HFF-Myc (cell line): ENCODE measurements at places on chromosomes 5 and 9.

- DNase-seq, result no peak
Observed at GRCh38 chr9:136782452-136782851, 8.7 kb upstream of the TMEM141 start.

- no peak for DNase-seq
Observed at GRCh38 chr9:115262952-115263351, 145.0 kb upstream of the TNC start.

DNA sequence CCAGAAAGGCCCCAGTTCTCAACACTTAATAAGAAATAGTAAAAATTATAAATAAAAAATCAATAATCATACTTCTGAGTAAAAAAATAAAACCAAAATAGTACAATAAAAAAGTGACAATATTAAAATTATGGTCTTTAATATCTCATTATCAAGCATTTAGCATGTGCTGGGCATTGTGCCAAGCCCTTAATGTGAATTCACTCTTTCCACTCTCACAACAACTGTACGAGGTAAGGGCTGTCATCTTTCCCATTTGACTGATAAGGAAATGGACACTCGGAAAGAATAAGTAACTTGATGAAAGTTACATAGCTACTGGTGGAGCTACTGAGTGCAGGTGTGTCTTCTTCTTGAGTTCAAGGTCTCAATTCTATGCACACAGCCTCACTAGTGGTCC, 43.6 kb downstream of the SEC61B start:
- no peak for DNase-seq

DNA sequence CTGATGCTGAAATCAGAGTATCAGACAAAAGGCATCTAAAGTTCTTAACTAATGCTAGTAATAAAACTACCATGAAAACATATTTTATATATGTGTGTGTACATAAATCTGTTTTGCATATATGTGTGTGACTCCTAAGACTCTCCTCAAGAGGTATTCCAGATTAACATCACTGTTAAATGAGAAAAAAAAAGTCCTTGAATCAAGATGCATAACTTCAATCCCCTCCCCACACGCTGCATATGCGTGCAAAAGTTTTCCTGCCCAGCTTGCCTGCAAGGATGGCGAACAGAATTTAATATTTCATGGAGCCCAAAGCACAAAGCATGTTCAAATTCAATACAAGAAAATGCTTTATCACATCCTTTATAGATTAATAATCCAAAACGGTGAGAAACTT, 34.7 kb downstream of the EFNA5 start:
- no peak for DNase-seq

GRCh38 chr9:101054657-101055056, 26.1 kb downstream of the PLPPR1 start:
- no peak for DNase-seq

DNA sequence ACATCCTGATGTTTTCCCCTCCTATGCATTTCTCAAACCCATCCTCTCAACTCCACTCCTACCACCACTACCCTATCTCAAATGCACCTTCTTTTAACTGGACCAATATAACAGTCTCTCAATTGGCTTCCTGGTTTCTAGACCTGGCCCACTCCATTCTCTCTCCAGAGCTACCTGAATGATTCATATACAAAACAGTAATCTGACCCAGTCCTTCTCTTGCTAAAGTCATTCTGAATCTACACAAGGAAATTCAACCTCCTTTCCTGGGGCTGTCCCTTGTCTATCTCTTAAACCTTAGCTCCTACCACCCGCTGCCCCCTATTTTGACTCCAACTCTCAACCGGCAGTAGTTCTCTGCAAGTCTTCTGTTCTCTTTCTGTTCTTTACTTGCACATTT, 97.2 kb downstream of the PCSK1 start:
- no peak for DNase-seq

GRCh38 chr5:55853041-55853670, 2.0 kb downstream of the IL31RA start:
- no peak for DNase-seq

DNA sequence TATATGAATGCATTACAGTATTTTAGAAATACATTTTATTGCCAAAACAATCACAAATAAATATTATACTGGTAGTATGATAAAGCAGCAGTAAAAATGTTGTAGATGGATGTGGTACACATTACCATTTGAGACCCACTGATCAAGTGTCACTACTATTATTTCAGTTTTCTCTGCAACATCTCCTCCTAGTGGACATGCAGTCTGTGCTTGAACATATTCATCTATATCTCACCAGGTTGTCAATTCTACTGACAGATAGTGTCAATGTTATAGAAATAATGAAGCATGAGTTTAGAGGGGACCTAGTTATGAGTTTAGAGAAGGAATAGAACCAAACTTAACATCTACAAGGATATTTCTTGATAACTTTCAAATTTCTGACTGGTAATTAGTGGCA, 39.2 kb upstream of the ELOVL7 start:
- no peak for DNase-seq

DNA sequence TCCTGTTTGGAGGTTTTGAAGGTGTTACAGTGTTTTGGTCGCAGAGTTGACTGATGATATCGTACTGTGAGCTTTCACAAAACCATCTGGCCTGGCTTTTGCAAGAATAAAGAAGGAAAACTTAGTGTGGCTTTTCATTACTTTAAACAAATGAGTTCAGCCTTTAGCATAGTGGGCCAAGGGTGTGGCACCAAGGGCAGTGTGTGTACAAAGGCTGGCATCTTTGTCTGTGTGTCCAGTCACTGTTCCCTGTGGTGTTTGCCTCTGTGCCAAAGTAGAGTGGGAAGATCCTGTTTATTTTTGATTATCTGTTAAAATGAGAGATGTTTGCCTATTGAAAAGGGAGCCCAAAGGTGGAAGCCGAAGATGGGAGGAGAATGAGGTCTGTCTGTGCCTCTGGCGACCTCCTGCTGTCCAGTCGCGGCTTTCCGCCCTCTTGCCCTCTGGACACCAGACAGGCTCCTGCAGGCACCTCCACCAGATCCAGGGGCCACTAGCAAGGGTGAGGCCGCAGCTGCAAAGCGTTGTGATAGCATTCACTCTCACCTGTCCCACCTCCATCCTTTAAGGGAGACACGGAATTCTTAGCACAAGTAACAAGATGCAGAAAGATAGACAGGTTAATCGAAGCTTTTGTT, 113.7 kb downstream of the TRIO start:
- no peak for DNase-seq

- DNase-seq, result no peak
Observed at GRCh38 chr5:137209232-137209809, 289.8 kb downstream of the SPOCK1 start.

DNA sequence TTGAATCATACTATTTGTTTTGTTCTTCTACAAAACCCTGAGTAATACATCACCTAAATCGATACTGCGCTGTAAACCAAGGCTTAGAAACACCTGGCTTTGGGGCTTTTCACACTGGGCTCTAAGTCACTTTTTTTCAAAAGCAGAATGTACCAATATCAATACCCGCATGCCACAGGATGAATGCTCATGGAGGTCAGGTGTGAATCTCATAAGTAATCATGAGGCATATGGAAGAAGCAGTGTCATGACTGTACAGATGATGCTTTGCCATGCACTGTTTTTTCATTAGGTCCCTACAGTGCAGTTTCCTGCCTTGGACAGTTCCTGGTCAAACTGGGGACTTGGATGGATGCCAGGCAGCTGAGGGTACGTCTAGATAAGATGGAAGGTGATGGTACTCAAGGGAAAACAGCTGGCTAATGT, 49.0 kb upstream of the ATG10 start:
- DNase-seq, result no peak

DNA sequence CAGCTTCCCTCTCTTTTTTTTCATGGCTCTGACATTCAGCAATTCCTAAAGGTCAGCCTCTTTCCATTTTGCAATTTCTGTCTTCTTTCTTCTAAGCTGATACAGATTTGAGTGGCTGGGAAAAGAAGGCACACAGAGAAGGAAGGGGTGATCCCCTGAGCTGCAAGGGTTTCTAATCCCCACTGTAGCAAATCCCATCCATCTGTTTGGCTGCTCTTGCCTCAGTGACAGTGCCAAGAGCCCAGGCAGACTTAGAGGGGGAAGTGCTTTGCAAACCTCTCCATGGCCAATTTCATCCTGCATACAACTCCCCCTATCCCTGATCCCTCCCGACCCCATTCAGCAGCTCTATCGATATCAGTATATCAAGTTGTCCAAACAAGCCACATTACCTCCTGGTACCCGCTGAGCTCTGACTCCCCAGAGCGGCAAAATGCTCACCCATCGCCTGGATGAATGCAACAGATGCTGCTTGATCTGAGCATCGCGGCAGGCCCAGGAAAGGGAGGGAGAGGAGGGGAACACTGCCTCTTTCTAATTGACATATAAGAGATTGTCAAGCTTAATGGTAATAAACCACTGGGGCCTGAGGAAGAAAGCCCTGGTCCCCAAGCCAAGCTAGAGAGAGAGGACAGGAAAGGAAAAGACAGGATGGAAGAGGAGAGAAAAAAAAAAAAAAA, 268.9 kb downstream of the ASTN2 start:
- DNase-seq, result no peak

- no peak for DNase-seq
Observed at GRCh38 chr5:172771439-172772111, 580 bp upstream of the DUSP1 start.

GRCh38 chr9:127652733-127653132, 40.7 kb downstream of the STXBP1 start:
- no peak for DNase-seq

DNA sequence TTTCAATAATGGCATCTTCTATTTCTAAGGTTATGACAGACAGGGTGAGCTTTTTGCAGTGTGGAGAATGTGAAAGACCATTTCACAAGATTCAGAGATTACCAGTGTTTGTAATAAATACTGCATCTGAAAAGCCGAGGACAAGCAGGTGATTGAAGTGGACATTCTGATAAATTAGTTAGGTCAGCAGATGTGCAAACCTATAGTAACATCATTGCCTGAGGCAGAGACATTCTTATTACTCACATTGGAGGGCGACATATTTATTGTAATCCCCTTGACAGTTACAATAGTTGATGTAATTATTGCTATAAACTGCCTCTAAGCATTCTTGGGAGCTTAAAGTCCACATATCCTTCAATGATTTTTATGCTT, 3.3 kb downstream of the RASGRF2 start:
- DNase-seq, result no peak

DNA sequence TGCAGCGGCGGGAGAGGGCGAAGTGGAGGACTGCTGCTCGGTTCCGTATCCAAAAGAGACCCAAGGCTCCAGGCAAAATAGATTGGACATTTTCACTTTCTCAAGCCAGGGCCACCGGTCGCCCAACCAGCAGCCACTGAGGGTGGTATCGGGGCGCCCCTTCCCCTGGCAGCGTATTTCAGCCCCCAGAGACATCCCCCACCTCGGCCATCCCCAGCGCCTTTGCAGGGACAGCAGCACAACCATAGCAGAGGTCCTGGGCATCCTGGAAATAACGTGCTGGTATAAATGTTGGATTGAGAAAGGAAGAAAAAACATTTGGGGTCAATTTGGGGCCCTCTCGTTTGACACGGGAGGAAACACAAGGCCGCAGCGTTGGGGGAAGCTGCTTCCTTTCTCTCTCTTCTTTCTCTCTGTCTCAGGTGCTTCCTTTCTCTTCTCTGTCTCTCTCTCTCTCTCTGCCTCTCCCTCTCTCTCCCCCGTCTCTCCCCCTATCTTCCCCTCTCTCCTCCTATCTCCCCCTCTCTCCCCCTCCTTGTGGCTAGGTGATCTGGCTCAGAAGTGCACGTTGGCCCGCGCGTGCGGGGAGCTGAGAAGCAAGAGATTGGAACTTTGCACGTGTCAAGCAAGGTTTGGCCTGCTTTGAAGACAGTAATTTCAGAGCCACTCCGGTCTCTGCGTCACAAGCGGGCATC, 624 bp upstream of the RETREG1 start:
- no peak for DNase-seq

GRCh38 chr9:28155067-28155466, 581.8 kb upstream of the C9orf72 start:
- no peak for DNase-seq

DNA sequence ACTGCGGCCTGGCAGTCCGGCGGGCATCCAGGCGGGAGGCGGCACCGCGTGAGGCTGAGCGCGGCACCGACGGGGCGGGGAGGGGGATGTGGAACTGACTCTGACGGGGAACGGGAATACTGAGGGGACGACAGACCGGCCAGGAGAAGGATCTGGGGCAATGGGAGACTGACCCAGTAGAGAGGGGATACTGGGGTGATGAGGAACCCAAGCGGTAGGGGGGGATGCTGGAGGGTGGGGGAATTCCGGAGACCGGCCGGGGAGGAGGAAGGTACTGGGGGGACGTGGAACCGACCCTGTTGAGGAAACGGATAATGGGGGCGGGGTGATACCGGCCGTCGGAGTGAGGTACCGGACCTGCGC, 423 bp downstream of the IPPK start:
- DNase-seq, result no peak

DNA sequence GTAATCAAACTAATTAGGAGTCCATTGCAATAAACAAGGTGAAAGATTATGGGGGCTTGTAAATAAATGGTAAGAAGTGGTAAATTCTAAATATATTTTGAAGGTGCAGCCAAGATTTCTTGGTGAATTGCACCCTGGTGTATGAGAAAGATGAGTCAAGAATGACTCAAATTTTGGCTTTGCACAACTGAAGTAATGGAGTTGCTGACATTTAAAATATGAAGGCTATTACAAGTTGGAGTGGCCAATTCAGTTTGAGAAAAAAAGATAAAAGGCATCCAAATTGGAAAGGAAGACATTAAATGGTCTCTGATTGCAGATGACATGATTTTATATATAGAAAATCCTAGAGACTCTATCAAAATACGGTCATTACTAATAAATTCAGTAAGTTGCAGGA, 2330.6 kb downstream of the MAT2B start:
- no peak for DNase-seq

- DNase-seq, result no peak
Observed at GRCh38 chr5:140694276-140694675, 3.0 kb downstream of the HARS2 start.

DNA sequence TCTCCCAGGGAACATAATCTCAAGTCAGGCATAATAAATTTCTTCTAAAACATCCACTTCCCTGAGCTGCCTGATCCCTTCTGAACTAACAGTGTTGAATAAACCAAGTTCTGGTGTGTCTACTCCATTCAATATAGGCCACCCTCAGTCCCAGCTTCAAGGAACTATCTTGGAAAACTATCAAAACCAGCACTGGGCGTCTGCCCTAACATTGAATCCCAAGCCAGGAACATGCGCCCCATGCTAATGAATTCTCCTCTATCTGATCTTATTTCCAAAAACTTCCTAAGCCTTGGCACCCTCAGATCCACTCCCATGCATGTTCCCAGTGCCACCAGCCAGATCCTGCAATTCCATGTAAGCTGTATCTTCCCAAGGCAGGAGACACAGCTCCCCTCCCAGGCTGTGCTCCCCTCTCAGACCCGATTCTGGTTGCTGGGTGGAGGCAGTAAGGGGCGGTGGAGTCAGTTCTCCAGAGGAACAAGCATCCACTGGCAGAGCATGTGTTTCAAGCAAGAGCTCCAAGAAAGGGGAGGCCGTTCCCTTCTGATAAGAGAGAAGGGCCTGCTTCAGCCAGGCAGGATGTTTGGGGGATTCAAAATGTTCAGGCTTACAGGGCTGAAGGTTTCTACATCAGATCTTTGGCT, 13.1 kb upstream of the FOXI1 start:
- DNase-seq, result no peak

- no peak for DNase-seq
Observed at GRCh38 chr5:127297348-127298035, 6.9 kb downstream of the MEGF10 start.

GRCh38 chr5:167128581-167128980, 1162.9 kb upstream of the WWC1 start:
- DNase-seq, result no peak

GRCh38 chr5:40217553-40217952, 462.2 kb upstream of the PTGER4 start:
- DNase-seq, result no peak

GRCh38 chr9:129146441-129146941, 31.6 kb downstream of the IER5L start:
- no peak for DNase-seq

GRCh38 chr5:168039566-168040248, 251.7 kb upstream of the WWC1 start:
- no peak for DNase-seq
